AG04450 (cell line): ENCODE measurements at places on chromosomes 5 and 9. TPM values are rescaled to one million over a fixed set of nuclear protein-coding genes. Genes with fewer than 3 reads are reported as not detected.
A peak's percentile ranks its signal among the peaks of the same experiment; 100 is the strongest.

Gene RAD23B
- 214 and 224 TPM in 2 replicates for polyA plus RNA-seq

- no peak for DNase-seq
These were observed 12.4 kb downstream of the CBY3 start for GRCh38 chr5:179668391-179668790.

Gene COL15A1
- polyA plus RNA-seq, result 3.0 and 3.2 TPM in 2 replicates

DNA sequence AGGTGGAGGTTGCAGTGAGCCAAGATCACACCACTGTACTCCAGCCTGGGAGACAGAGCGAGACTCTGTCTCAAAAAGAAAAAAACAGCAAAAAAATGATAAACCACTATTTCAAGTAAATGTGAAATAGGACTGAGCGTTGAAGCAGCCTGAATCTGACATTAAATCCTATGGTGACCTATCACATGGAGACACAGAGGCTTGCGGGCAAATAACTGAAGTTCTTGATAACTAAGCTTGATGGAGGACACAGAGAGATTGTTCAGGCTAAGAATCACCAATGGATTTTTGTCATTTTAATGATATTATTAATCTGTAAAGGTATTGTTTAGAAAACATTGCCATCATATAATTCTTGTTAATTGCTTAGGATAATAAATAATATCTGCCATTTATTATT is 15.7 kb upstream of the IL6ST start:
- no peak for DNase-seq

Gene PCDHA2
- 0.05 and 0.07 TPM in 2 replicates for polyA plus RNA-seq

DNA sequence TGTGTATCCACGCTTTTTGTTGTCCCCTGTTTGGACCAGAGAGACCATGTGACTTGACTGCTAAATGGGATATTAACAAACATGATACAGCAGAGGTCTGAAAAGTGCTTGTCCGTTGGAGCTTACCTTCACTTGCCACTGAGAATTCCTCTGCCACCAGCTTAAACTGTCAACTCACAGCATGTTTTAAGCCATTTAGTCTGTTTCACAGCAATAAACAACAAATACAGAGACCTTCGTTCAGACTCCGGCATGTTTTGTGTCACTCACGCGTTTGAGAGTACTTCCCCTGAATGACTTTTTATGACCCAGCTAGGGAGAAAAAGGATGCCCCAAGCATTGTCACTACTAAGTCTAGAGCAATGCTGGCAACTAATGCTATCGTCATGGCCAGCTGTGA is 173.8 kb downstream of the PTPRD start:
- DNase-seq, result no peak

DNA sequence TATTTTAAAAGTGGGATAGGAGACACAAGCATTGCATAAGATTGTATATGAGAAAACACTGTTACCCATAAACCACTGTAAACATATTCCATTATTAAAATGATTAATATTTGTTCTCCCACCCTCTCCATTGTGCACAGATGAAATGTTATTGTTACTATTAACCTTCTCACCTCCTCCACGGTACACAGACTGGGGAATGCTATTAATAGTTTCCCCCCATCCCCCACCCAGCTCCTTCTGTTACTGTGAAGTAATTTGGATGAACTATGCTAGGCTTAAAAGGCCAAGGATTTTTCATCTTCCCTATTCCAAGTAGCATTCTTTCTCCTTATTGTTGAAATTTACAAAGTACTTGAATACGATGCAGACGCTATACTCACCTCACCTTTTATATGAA is 91.4 kb downstream of the JAKMIP2 start:
- no peak for DNase-seq

- no peak for DNase-seq
These were observed 57.1 kb downstream of the SLIT3 start for GRCh38 chr5:169243651-169244422.

DNA sequence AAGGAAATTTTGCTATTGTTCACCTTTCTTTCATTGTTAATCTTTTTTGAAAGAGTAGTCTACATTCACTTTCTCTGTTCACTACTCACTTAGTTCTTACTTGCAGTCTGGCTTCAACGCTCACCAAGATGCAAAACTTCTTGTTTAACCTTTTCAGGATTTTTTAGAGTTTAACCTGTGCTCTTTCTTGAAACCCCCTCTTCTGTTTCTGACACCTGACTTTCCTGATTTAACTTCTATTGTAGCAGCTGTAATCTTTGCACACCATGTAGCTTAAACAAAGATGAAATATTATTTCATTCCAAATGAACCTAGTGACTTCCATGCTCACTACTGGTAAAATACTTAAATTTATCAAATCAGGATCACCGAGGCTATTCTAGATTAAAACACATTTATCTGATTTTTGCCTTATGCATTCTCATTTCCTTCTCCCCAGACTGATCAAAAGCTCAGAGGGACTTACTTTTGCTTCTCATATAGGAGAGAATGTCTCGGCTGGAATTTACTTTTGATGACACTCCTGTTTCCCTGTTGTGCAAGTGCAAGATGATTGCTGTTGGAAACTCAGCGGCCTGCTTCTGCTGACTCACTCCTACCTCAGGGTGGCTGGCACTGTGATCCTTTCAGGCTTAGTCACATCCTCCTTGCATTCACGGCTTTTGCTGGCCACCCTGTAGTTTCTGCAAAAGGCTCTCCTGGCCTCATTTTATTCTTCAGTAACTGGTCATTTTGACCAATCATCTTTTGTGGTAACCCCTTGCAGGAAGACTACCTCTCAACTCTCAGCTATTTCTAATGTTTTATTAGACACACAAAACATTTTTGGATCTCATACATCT is 109.3 kb upstream of the IFNE start:
- DNase-seq, result peak; percentile 91

DNA sequence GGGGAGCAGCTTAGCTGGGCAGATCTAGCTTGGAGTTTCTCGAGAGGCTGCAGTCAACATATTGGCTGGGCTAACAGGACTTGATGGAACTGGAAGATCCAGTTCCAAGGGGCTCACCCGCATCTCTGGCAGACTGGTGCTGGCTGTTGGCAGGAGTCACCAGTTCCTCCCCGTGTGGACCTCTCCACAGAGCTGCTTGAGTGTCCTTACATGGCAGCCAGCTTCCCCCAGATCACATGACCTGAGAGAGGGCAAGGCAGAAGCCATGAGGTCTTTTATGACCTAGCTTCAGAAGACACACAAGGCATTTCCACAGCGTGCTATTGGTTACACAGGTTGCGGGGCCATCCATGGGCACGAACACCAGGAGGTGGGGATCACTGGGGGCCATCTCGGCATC is 26.4 kb upstream of the RXRA start:
- DNase-seq, result no peak

Gene FCN2
- polyA plus RNA-seq, result not detected in 2 replicates

GRCh38 chr5:177412603-177413233 is 3.4 kb upstream of the F12 start:
- DNase-seq, result no peak

Gene ITK
- polyA plus RNA-seq, result not detected in 2 replicates

GRCh38 chr5:177301503-177302165 is 1.9 kb downstream of the RAB24 start:
- no peak for DNase-seq
